ENCODE measurements at places on chromosomes 6 and 20.
A peak's percentile ranks its signal among the peaks of the same experiment; 100 is the strongest.

- peak; percentile 85 for DNase-seq
Measured at GRCh38 chr6:154276810-154277628, 79.6 kb downstream of the IPCEF1 start.

GRCh38 chr20:21677781-21678180, 27.7 kb upstream of the PAX1 start:
- DNase-seq: peak; percentile 40

DNA sequence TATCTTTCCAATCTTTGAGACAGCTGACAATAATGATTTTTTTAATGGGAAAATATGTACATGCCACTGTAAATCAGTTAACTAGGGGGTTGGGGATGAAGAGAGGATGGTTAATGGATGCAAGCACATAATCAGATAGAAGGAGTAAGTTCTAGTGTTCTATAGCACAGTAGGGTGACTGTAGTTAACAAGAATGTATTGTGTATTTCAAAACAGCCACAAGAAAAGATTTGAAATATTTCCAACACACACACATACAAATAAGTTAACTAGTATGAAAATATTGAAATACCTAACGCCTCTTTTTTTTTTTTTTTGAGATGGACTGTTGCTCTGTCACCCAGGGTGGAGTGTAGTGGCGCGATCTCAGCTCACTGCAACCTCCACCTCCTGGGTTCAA, 153.4 kb upstream of the SALL4 start:
- no peak for DNase-seq

- no peak for DNase-seq
Measured at GRCh38 chr6:16481697-16482399, 243.5 kb downstream of the GMPR start.

DNA sequence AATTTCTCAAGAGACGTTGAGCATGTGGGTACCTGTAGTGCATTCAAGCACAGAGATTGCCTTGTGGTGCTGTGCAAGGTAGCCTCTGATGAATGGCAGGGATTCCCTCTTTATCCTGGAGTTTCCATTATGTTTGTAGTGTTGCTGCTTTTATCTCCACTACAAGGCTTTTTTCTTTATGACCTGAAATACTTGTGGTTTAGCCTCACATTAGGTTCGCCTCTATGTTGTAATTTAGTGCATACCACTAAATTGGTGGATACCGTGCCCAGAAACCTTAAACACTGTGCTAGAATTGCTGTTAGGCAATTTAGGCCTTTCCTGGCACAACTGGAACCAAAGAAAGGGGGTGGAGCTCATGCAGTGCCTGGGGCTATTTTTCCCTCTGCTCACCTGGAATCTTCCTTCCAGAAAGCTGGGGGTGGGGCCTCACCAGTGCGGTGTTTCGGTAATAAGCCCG, 76.8 kb downstream of the NCOA7 start:
- DNase-seq: no peak

DNA sequence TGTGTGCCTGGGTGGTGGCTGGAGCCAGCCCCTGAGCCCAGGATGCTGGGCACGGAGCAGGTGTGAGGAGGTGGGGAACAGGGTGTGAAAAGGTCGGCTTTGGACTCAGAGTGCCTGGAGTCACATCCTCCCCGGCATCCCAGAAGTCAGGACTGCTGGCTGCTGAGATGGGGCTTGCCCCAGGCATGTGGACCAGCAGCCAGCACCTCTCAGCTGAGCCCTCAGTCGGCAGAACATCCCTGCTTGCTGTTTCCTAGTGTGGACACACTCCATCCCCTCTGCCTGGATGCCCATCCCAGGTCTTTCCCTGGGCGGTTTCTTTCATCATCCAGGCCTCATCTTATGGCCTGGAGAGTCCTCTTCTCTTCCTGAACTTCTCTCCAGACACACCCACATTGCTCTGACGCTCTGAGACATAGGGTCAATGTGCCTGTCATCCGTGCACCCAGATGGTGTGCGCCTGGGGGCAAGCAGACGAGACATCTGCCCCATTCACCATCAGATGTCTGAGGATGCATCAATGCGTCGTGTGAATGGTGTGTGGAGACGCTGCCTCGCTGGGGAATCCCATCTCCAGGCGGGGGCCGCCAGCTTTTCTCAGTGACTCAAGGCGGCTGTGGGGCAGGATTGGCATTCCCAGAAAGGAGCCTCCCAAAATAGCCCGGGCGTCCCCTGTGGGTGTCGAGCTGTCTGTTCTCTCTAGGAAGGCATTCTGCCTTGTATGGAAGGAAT, 104.2 kb downstream of the SYCP2 start:
- DNase-seq: no peak

DNA sequence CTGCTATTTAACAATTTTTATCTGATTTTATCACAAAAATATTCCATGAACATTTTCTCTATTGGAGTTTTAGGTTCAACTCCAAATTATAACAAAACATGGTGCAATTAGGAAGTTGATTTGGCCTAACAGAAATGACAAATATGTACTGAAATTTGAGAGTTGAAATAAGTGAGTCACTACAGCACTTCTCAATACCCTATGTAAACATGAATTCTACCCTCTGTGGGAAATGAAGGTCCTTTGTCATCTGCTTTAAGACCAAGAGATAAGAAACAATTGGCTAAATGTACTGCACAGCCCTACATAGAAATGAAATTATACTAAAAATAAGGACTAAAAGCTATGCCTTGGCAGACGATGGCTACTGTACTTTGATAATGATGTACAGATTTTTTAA, 86.2 kb upstream of the BEND6 start:
- DNase-seq: peak; percentile 36

- DNase-seq: no peak
Measured at GRCh38 chr6:17816921-17817611, 110.3 kb upstream of the NUP153 start.

DNA sequence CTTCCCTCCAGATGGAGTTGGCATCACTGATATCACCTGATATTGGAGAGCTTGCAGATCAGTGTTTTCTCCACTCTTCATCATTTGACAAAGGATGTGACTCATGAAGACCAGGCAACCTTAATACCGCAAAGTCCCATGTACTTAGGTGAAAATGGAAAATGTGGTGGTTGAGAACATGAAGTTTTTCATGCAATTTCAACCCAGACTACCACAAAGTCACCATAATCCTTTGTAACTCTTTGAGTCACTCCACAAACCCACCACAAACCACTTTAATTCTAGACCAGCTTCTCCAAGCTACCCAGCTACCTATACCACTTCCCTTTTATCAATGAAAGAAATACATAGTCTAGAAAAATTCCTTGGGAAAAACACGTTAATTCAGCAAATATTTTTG, 7.1 kb downstream of the NHLRC1 start:
- DNase-seq: peak; percentile 52

GRCh38 chr6:159513074-159513720, 179.8 kb downstream of the SOD2 start:
- DNase-seq: no peak

GRCh38 chr6:110951986-110952794, 6.3 kb upstream of the GTF3C6 start:
- peak; percentile 34 for DNase-seq

GRCh38 chr6:33116417-33116816, 40.6 kb downstream of the HLA-DPB1 start:
- DNase-seq: no peak

DNA sequence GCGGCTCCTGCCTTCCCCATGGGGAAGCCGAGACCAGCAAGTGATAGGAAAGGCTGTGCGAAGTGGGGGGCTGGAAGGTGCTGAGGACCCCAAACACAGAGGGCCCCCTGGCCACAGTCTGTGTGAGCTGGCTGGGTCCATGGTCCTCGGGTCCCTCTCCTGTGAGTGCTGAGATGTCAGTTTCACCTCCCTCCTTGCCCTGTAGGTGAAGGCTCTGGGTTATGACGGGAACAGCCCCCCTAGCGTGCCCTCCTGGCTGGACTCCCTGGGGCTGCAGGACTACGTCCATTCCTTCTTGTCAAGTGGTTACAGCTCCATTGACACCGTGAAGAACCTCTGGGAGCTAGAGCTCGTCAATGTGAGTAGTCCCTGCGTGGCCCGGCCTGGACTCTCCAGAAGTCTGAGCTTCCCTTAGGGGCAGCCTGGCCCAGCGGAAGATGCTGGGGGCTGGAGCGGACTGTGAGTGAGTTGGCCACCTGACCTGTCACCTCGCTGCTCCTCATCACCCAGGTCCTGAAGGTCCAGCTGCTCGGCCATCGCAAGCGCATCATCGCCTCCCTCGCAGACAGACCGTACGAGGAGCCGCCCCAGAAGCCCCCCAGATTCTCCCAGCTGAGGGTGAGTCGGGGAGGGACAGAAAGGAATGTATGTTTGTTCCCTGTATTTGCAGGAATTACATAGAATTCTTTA, 61.7 kb downstream of the TCP11 start:
- DNase-seq: no peak

DNA sequence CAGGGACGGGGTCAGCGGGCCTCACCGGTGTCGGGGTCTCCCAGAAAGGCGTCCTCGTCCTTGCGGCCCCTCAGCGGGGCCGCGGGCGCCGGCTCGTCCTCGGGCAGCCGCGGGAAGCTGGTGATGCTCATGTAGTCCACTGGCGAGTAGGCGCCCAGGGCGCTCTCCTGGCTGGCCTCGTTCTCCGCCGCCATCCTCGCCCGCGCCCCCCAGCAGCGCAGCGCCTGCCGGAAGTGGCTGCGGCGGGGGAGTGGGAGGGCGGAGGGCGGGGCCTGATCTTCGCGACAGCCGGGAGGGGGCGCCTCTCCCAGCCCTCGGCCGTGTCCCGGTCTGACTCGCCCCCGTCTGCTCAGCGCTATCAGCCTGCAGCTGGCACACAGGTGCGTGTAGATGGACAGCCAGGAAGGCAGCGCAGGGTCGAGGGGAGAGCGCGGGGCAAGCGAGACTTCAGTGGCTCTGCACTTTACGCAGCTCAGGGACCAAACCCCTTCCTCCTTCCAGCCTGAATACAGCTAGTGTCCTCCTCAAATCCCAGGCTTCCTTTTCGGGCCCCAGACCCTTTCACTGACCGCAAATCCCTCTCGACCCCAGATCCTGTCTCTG, at the start of gene GGT7:
TSS of gene GGT7 (minus strand) at position 235 of the 603 bp plus-strand sequence. CDS start at position 194, 41 bp downstream.
- DNase-seq: peak; percentile 82

DNA sequence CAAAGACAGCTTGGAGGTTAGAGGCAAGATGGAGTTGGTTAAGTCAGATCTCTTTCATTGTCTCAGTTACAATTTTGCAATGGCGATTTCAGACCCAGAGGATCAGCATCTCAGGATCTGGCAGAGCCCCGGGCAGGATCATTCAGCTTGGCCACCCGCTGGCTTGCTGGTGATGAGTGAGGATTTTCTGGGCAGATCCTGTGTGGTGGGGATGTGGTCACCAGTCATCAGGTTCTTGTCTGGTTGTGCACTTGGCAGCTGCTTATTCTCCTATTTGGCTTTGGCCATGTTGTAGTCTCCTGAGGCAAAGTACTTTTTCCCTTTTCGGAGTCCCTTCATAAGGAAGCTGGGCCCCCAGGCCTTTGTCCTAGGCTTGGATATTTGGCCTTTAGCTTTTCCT, 953.9 kb downstream of the KIF16B start:
- no peak for DNase-seq

GRCh38 chr20:59438201-59438600, 137.8 kb downstream of the EDN3 start:
- no peak for DNase-seq

GRCh38 chr6:118710616-118711015, 59.2 kb upstream of the CEP85L start:
- no peak for DNase-seq

DNA sequence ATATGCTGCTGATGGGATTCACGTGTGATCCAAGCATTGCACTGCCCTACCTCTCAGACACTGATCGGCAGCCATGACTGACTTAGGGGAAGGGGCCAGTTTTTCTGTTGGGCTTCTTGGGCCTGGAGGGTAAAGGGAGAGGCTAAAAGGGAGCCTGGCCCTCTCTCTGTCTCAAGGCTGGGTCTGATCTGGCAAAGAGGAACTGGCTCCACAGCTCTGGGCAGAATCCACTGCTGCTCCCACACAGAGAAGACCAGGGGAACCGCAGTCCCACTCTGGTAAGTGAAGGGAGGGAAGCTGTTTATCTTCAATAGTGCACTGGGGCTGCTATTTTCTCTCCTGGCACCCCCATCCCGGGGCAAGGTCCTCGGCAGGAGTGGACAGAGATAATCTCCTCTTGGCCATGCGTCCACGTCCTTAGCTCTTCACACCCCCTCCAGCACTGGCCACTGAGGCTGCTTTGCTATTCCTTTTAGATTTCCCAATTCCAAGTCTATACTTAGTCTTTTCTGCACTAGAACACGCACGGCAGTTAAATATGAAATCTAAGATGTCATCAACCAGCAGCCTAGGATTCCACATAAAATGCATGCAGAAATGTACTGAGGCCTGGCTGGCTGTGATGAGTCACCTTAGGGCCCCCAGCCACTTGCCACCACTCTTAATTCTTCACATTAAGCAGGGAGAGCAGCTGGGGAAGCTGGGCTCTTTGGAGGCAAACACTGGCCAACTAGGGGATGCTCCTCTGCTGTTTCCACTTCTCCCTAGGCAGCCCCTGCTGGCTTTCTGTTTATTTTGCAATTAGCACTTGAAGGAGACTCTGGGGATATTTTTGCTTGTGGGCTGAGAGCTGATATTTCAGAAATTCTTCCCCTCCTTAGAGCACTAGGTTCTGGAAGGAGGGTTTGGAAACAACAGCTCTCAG, 87.8 kb upstream of the ARMC2 start:
- DNase-seq: peak; percentile 57

DNA sequence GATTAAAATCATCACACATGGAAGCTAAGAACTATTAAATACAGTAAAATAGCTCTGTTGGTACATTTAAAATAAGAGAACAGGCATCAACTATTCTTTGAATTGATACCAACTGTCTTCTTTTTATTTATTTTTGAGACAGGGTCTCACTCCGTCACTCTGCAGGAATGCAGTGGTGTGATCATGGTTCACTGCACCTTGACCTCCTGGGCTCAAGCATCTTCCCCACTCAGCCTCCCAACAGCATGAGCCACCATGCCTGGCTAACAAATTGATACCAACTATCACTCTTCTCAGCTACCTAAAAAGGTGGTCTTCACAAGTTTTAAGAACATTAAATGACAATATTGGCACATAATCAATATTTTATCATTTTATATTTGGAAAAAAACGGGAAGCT, 7.8 kb upstream of the PNISR start:
- DNase-seq: no peak

- DNase-seq: no peak
Measured at GRCh38 chr6:144714021-144714712, 429.0 kb downstream of the UTRN start.

DNA sequence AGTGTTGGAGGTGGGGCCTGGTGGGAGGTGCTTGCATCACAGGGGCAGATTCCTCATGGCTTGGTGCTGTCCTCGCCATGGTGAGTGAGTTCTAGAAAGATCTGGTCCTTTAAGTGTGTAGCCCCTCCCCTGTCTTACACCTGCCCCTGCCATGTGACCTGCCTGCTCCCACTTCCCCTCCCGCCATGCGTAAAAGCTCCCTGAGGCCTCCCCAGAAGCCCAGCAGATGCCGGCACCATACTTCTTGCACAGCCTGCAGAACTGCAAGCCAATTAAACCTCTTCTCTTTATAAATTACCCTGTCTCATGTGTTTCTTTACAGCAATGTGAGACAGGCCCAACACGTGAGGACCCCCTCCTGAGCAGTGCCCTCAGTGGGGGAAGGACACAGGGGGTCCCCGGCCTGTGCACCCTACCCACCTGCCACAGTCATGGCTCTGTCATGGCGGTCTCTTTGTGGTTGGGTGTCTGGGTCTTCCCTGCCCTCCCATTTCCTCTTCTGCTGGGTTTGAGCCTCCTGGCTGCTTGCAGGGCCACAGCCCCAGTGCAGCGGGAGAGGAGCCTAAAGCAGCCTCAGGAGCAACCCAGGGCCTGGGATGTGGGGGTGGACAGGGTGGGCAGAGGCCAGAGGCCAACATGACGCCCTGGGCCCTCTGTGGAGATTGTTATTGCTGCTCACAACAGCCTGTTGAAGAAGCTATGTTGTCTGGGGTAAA, 87.2 kb upstream of the QKI start:
- no peak for DNase-seq

- no peak for DNase-seq
Measured at GRCh38 chr20:10662661-10663458, 10.9 kb downstream of the JAG1 start.
